Bronchial epithelial cell (primary cell): ENCODE measurements at places on chromosomes 11 and 22. TPM values are rescaled to one million over a fixed set of nuclear protein-coding genes. Genes with fewer than 3 reads are reported as not detected.

Gene SLC37A2
- 25.5 and 30.1 TPM in 2 replicates for total RNA-seq

- DNase-seq: no peak
Observed at GRCh38 chr22:42207918-42208317, 62.5 kb downstream of the TCF20 start.

Gene GAS2
- 1.1 and 1.8 TPM in 2 replicates for total RNA-seq

Gene CYB5R2
- total RNA-seq: 12.1 and 16.4 TPM in 2 replicates

- no peak for DNase-seq
Observed at GRCh38 chr22:28052825-28053269, 133.8 kb upstream of the PITPNB start.

- DNase-seq: peak; percentile 44
Observed at GRCh38 chr22:36286096-36286957, 33.4 kb downstream of the APOL1 start.

Gene FZD4
- total RNA-seq: 0.38 and 0.53 TPM in 2 replicates

DNA sequence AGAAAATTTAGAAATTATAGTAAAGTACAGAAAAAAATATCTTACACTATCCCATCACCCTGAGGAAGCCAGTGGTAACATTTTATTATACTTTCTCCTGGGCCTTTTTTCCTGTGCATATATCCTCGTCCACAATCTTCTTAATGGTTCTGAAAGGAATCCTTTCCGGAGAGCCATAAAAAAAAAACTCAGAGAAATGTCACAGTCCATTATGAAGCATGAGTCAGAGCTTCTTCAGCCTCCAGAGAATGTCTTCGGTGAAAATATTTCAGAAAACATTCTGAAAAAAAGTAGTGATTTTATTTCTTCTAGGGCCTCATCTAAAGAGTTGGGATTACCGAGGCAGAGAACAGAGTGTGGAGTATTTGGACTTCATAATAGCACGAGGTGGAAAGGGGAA lies 163.4 kb downstream of the INSC start:
- DNase-seq: no peak

DNA sequence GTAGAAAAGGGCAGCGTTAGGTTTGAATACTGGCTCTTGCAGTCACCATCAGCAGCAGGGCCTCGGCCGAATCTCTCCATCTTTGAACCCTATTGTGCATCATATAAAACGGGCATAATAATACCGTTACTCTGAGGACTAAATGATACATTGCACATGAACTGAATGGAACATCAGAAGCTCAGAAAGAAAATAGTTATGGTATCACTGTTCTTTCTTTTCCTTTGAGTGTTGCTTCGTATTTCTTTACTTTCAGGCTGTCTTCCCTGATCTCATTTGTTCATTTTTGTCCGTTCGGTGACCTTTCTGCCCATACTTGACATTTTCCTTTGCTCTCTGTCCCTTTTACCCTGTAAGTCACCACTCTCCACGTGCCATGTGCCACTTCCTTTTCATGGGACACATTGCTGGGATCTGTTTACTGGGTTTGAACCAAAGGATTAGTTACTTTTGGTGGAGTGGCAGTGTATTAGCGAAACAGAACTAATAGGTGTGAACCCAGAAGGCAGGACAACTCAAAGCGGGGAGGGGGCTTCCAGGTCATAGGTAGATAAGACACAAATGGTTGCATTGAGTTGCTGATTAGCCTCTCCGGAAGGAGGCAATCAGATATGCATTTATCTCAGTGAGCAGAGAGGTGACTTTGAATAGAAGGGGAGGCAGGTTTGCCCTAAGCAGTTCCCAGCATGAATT lies 717 bp upstream of the ZNF202 start:
- no peak for DNase-seq

DNA sequence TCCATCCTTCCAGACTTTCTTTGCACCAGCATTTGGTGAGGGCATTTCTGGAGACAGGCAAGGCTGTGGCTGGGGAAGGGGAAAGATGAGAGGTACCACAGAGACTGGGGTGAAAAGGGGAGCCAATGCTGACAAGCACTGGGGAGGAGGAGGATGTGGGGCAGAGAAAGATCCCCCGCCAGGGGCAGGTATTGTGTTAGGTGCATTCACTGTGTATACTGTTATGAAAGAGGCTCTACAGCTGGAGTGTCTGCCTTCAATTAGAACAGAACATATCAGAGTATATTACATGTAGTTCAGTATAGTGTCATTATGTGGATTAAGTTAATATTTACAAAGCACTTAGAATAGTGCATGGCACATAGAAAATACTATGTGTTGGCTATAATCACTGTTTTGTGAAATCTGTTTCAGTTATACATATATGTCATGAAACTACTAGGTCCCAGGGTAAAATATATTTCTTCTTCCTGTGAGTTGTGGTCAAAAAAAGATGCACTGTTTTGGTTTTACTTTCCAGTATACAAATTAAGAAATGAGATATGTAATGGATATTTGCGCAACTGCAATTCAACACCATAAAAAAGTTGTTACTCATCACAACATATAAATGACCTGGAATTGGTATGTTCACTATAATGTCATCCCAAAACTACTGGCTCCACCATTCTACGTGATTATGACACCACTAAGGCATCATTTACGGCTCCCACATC lies 8.4 kb downstream of the MSANTD2 start:
- no peak for DNase-seq

- DNase-seq: no peak
Observed at GRCh38 chr11:90321018-90321417, 98.2 kb upstream of the CHORDC1 start.

DNA sequence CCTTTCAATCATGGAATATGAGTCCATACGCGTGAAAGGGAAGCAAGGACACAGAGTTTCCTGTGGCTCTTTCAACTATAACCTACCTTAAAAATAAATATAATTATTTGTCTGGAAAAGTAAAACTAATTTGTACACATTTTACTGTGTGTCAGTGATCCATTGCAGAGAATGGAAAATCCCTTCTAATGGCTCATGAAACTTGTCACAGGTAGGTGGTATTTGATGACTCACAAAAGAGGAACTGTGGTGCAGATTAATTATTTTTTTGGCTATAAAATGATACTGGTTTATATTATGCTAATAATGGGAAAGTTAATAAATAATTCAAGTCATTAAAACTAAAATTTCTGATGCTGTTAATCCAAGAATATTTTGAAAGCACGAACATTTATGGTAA lies 792.2 kb downstream of the METTL15 start:
- DNase-seq: peak; percentile 50

DNA sequence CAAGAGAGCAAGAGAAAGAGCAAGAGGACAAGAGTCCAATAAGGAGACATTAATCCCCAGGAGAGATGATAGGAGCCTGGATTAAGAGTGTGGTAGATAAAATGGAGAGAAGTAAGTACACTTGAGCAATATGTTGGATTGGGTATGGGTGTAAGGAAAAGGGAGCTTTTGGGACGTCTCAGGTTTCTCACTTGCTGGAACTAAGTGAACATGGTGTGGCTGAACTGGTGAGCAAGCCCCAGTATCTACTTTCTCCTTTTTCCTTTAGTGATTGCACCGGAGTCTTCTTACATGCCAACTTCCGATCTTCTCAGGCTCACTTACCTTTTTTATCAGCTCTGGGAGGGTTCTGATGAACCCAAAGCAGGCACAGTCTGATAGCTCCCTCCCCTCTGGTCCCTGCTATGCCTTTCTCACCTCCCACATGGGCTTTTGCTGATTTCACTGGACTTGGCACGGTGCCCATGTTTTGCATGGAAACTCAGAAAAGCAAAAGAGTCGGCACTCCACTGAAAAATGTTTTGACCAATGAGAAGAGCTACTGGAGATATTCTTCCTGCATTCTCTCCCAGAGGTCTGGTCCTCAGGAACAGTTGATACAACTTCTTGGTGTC lies 14.5 kb upstream of the APLNR start:
- no peak for DNase-seq

Gene KCNC1
- total RNA-seq: not detected in 2 replicates

DNA sequence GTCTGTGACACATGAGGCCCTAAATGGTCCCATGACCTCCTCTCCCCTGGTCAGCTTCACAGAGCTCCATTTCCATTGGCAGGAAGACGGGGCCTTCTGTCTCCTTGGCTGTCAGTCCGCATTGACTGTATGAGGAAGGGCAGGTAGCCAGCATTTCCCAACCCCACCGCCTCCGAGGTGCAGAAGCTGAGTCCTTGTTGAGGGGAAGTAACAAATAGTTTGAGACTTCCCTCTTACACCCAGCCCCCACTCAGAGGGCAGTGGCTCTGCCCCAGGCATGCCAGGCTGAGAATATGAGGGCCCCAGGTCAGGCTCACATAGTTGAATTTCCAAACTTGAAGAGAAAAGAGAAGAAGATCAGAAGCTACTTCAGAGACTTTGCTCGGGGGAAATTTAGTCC lies 611.1 kb downstream of the BRD1 start:
- no peak for DNase-seq

Gene MOV10L1
- total RNA-seq: 0.26 and 1.4 TPM in 2 replicates

DNA sequence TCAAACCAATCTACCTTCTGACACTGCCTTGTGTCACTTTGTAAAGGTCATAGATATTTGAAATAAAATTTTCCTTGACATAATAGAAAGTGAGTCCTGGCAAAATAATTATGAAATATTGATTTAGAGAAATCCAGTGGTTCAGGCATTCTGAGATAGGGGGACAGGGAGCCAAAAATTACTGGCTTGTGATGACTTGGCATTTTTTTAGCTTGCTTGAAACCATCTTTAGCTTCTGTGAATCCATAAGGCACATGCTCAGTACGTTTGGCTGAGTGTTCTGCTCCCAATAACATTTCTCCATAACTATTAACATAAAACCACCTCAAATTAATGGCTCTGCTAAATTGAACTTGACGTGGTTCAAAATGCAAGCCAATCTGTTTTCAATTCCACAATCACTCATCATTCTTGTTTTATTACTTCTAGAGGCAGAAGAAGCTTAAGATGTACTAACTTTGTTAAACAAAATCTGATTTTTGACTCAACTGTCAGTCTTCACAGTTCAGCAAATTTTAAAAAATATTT lies 209.0 kb downstream of the LRRC4C start:
- DNase-seq: no peak

- DNase-seq: peak; percentile 75
Observed at GRCh38 chr11:3808861-3809623, 682 bp downstream of the PGAP2 start.

GRCh38 chr22:31947296-31947695 lies 3.0 kb downstream of the YWHAH start:
- peak; percentile 58 for DNase-seq

DNA sequence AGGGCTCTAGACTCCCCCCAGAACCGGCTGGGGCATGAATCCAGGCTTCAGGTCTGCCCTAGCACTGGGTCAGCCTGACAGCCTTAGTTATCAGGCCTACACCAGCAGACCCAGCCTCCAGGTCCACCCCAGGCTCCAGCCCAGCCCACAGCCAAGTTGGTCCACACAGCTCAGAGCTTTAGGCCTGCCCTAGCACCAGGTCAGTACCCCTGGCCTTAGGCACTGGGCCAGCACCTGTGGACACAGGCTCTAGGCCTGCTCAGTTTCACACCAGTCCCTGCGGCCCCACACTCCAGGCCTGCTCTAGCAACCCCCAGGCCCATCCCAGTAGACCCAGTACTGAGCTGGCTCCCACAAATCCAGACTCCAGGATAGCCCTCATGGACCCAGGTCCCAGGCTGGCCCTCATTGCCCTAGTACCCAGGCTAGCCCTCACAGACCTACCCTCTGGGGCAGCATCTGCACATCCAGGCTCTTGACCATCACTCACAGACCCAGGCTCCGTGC lies 52.7 kb downstream of the CLPB start:
- no peak for DNase-seq

Gene GNAZ
- total RNA-seq: under 0.01 TPM in 2 replicates

Gene CATSPER1
- 0.26 TPM in 1 of 2 replicates, not detected in the other for total RNA-seq

Gene SHANK2
- 6.6 and 8.1 TPM in 2 replicates for total RNA-seq

Gene GAS2L1
- total RNA-seq: 4.1 and 5.3 TPM in 2 replicates

DNA sequence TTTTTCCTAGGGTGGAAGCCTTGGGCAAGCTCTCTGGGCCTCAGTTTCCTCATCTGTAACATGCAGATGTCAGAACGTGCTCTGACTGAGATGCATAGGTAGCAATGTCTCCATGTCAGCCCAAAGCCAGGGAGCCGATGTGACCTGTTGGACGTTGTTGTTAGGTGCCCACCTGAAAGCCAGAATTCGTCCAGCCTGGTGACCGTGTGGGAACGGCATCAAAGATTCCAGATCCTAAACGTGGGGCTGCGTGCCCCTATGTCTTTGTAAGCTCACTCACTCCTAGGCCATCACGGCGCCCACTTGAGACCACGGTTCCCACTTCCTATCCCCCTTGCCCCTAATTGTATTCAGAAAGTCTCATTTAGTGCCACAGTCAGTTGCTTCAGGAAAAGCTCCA lies 48.2 kb downstream of the FBLN1 start:
- no peak for DNase-seq
